ENCODE measurements at places on chromosomes 12 and 14.

DNA sequence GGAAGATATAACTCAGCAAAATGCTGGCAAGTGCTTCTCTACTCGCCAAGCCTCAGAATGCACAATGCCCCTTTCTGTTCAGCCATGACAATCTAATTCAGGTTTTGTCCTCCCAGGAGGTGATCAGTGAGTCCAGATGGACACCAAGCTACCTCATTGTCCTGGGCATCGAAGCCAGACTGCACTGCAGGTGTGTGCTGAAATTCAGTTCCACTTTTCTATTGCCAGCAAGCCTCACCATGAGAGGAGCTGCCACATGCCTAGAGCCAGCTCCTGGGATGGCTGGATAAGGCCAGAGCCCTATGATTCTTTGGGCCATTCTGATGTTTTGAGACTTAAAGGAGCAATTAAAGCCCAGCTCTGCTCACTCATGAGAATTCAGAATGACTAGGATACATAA lies 186.7 kb downstream of the GRIN2B start:
- DNase-seq: no peak

GRCh38 chr12:98741196-98741555 lies 96.1 kb downstream of the APAF1 start:
- DNase-seq: no peak

DNA sequence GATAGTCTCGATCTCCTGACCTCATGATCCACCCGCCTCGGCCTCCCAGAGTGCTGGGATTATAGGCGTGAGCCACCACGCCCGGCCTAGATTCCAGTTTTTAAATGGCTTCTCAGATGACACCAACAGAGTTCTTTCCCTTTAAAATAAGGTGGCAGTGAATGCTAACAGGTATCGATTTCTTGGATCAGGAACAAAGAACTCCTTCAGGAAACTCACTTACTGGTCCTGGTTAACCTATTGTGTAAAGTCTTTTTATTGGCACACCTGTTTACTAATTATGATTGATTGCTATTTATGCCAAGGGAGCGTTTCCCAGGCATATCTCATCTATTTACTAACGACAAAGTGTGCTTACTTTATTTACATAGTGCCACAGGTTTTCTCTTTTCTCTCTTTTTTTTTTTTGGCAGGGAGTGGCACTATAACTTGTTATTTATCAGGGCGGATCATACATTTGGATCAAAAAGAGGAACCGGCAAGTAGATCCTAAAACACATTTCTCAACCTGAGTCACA lies 89.7 kb downstream of the GLT1D1 start:
- peak; percentile 71 for DNase-seq

DNA sequence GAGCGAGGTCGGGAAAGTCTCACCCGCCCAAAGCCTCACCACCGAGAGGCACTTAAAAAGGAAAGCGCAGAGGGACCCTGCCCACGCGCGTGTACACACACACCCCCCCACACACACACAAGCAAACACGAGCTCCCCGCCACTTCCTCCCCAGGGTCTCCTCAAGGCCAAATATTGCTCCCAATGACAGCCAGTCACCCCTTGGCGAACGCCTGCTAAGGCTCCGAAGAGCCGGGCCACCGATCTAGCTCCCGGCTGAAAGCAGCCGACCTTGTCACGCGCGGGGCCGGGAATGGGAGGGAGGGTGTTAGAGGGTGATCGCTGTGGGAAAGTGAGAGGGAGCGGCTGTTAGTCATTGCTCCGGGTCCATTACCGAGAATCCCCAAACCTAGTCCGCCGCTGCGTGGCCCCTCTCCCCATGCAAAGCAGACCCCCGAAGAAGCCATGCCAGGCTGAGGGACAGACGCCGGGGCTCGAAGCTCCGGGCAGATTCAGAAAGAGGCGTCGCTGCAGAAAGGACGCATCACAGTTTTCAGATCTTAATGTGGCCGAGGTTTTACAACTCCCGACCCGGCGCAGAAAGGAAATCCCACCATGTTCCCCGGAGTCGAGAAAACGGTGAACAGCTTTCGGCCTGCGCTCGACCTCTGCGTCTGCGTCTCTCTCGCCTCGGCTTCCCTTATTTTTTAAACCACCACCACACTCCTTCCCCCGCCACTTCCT lies 2.6 kb downstream of the BMP4 start:
- no peak for DNase-seq

GRCh38 chr14:104293231-104293841 lies 154.9 kb downstream of the KIF26A start:
- DNase-seq: no peak

DNA sequence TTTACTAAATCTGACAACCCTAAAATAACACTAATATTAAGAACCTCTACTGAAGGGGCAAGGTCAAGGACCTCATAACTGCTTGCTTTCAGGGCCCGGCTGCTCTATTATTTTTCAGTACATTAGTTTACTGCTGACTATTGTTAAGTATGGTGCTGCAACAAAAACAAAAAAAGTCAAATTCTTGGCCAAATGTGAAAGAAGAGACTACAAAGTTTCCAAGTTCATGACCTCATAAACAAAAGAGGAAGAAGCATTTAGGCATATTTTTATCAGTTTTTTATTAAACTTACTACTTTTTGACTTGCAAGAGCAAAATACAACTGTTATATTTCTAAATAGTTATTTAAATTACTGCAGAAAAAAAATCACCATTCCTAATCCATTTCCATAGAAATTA lies 109.8 kb upstream of the GPHB5 start:
- no peak for DNase-seq

DNA sequence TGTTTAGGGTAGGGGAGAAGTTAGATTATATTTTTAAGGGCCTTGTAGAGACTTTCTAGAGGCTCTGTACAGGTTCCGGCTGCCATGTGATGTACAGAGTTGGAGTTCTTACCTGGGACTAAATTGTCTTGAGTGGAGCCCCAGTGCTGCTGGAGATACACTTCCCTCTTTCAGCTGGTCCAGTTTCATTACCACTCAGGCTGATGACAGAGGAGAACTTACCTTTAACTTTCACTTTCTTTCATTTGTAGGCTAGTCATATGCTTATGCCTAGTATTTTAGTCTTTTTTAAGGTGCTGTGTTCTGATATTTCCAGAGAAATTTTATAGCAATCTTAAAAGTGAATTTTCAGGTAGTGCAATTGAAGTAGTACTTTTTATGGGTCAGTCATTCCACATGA lies 117.3 kb downstream of the ERC1 start:
- no peak for DNase-seq

DNA sequence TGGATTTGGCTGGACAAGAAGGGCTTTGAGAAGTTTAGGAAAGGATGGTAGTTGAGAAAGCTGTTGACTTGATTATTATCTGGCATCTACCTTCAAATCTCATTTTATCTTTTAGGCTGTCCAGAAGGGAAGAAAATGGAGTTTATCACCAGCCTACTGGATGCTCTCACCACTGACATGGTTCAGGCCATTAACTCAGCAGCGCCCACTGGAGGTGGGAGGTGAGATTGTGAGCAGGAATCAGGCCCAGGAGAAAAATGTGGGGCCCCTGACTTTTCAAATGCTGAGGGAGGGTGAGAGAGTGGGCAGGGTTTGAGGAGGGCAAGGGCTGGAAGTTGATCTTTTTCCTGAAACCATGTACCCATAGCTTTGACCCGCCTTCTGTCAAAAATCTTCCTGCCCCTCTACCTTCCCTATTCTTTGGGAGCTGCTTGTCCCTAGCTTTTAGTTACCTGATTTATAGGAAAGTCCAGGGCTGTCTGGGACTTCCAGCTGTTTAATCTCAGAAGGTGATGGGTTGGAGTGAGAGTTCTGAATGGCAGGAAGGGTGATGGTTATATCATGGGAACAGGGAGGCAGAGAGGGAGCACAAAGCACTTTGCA lies 134.2 kb downstream of the SMOC1 start:
- DNase-seq: no peak

GRCh38 chr14:22388669-22389595 lies 200.1 kb downstream of the DAD1 start:
- DNase-seq: no peak

- no peak for DNase-seq
Observed at GRCh38 chr12:62211510-62211909, 48.7 kb upstream of the USP15 start.

GRCh38 chr12:29537298-29537697 lies 39.8 kb upstream of the OVCH1 start:
- no peak for DNase-seq

- no peak for DNase-seq
Observed at GRCh38 chr12:58082996-58083395, 141.6 kb downstream of the ATP23 start.

DNA sequence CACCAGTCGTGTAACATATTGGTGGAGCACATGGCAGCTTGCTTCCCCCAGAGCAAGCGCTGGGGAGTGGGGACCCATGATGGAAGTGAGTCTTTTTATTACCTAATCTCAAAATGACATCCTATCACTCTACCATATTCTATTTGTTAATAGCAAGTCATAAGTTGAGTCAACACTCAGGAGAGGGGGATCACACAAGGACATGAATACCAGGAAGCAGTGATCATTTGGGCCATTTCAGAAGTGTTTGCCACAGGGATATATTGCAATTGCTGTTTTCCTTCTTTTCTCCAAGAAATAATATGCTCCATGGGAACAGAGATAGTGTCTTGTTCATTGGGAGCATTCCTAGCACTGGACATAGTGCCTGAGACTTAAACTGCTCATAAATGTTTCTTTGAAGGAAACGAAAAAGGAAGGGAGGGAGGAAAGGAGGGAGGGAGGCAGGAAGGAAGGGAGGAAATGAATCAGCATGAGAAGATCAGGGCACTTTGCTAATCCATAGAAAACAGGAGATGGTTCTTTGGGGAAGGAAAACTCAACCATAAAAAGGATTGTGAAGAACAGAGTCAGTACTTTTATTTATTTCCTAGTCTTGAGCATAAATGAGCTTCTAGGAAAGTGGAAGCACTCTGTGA lies 39.2 kb upstream of the EEA1 start:
- DNase-seq: no peak

GRCh38 chr12:59938190-59938962 lies 342.5 kb downstream of the SLC16A7 start:
- DNase-seq: no peak

GRCh38 chr14:68749487-68750475 lies 43.1 kb downstream of the ZFP36L1 start:
- DNase-seq: no peak

GRCh38 chr14:95475540-95476240 lies 40.8 kb downstream of the SYNE3 start:
- no peak for DNase-seq

DNA sequence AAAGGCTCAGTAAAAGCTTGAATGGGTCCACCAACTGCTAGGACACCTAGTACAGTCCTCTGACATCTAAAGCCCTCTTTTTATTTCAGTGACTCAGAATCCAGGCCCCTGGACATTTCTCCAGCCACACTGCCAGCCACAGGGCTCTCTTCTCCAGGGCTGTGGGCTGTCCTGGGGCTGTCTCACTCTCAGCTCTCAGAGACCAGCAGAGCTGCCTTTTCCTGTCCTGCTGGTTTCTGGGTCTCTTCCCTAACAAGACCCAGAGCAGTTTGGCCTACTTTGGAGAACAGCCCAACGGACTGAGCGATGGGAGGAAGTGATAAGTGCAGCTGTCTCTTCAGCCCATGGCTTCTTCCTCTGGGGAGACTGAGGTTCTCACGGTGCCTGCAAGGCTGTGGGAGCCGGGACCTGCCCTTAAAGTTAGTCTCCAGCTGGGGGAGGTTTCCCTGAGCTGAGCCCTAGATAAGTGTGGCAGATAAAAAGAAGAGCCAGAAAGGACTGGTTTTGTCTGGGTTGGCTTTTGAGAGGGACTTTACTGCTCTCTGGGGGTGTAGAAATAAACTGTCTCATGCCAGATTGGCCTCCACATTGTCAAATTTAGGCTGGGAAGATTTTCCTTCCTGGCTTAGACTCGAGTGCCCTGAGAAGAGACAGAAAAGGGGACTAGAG lies 979.8 kb downstream of the VRK1 start:
- no peak for DNase-seq

GRCh38 chr14:99516156-99516870 lies 35.1 kb downstream of the CCNK start:
- no peak for DNase-seq

DNA sequence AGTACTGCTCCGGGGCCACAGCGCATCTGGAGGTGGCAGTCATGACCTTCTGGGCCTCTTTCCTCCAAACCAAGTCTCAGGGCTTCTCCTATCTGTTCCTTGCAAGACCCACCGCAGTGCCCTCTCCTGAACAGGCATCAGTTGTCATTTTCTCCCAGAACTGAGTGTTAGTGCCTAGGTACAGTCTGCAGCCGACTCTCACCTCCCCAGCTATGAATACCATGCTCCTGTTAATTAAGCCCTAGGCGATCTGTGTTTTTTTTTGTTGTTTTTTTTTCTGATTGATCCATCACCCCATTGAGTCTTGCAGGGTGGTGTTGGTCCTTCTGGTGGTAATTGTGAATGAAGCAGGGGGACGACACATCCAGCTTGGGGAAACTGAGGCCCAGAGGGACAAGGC lies 47.5 kb upstream of the DLK1 start:
- DNase-seq: no peak

DNA sequence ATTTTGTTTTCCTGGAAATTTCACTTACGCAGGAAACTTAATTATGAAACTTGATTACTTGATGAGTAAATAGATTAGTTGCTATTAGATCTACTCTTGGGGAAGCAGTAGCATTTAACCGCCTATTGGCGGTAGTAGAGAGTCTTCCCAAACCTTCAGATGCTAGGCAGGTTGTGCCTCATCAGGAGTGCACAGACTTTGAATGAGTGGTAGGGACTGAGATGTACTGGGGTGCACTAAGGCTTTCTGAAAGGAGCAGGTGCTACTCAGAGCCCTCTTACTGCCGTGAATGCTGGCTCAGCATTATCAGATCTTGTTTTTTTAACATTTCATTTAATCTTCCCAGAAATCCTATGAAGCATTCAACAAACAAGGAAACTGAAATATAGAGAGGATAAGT lies 7.7 kb downstream of the GATC start:
- DNase-seq: no peak

DNA sequence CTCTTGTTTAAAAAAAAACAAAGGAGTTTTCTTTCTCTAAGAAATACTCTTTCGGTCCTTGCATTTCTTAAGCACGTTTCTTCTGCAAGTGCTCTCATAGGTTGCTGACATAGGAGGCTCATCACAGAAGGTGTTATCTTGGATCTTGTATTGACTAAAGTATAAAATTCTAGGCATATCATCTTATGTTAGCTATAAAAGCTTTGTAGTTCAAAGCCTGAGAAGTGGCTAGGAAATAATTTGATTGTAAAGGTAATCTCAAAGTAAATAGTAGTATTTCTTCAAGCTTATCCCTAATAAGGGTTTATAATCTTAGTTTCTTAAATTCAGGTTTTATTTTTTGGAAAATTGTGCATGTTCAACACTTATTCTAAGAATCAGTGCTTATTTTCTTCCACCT lies 778.9 kb downstream of the TMTC2 start:
- DNase-seq: no peak

Data from NCI-H1417 treated with DMSO at 0.1 percent for 48 hours (cell line).